Spinal cord (tissue), 10 donors: ENCODE measurements at places on chromosomes 4 and X. TPM values are rescaled to one million over a fixed set of nuclear protein-coding genes. Genes with fewer than 3 reads are reported as not detected.

The UGT2B17 gene
- not detected for total RNA-seq

The S100G gene
- total RNA-seq, result not detected

The F8 gene
- total RNA-seq, result 8.0 TPM

The RTL9 gene
- total RNA-seq, result 1.2 TPM

- DNase-seq, result no peak
Observed at GRCh38 chr4:42417550-42417949, 20.3 kb downstream of the SHISA3 start.

- DNase-seq, result no peak
Observed at GRCh38 chr4:173424899-173425805, 26.2 kb upstream of the SCRG1 start.

DNA sequence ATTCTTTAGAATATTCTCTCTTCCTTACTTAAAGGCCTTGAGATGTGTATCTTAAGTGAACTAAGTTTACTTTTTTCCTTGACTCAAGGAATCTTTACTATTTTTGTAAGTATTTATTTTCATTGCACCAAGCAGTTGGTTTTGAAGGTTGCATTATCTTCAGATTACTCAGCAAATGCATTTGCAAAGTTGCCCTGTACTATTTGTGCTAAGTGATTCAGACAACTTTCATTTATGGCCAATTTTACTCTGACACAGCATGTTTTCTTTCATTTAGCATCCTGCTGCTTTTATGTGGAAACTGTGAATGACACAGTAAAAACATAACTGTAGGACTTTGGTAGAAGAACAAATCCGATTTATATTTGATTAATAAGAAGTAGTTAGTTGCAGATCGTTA, 191.0 kb downstream of the CCSER1 start:
- peak; percentile 22 for DNase-seq

DNA sequence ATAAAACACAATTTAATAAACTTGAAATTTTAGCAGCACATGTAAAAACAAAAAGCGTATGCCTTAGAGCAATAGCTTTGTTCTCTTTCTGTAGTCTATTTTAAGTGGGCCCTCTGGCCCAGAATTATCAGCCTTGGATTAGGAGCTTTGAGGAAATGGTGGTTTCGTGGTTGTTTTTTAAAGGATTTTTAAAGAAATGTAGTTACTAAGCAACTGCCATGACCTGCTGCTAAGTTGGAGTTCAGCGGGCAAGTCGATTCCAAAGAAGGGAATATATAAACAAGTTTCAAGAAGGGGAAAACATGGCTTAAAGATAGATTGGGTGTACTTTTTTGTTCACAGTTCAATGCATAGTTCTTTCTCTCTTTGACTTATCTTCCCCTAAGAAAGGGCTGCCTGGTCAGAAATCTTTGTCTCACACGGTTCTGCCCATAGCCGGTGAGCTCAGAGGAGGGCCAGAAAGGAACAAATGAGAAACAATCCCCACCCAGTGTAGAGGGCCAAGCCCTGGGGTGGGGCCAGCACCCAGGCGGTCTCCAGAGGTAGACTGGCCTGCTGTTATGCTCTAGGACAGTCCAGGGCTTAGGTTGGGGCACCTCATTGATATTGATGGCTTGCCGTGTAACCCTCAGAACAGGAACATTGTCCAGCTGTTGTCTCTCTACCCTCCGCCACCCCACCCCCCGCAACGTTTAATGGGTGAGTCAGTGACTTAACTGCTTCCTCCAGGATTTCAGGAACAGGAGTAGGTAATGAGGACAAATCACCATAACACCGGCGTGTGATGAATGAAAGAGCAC, 32.5 kb downstream of the DLG3 start:
- no peak for DNase-seq

GRCh38 chr4:10534820-10535219, 77.6 kb upstream of the ZNF518B start:
- no peak for DNase-seq

GRCh38 chrX:39421006-39421405, 619.7 kb downstream of the MID1IP1 start:
- no peak for DNase-seq

DNA sequence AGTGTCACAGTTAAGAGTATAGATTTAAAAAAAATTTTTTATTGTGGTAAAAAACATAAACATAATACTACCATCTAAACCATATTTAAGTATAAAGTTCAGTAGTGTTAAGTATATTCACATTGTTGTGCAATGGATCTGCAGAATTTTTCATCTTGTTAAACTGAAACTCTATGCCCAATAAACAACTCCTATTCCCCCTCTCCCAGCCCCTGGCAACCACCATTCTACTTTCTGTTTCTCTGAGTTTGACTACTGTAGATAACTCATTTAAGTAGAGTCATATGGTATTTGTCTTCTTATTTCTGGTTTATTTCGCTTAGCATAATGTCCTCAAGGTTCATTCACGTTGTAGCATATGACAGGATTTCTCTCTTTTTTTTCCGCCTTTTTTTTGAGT, 112.4 kb downstream of the PTTG2 start:
- no peak for DNase-seq

DNA sequence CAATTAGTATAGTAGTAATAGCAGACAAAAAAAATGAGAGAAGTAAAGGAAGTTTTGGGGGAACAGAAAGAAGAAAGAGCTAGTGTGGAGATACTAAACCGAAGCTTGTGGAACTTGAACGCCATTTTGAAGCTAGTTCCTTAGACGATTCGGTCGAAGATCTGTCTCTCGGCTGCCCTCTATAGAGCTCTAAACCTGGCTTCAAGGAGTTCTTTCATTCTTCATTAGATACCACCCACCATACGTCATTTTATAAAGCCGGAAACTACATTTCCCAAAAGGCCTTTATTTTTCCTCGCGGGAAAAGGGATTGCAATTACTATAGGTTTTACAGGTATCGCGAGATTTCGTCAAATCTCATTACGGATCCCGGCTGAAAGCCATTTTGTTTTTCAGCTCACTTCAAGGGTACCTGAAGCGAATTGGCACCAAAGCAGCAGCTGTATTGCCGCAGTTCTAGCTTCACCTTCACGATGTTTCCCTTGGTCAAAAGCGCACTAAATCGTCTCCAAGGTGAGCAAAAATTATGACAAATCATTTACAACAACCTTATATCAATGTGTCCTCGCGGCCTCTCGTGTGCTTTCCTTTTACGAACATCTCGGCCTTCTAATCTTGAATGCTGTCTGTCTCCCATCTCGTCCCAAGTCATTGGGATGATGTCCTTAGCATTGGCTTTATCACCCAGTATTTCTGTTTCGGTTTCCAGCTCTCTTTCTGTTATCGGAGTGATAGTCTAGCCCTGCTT, at the start of gene COX7B:
Gene COX7B, plus strand, starts transcription at position 388 of the 748 bp plus-strand sequence. Its CDS starts 86 bp downstream, at position 474.
- DNase-seq, result peak; percentile 98

- no peak for DNase-seq
Observed at GRCh38 chrX:42515939-42516338, 262.0 kb downstream of the PPP1R2C start.

DNA sequence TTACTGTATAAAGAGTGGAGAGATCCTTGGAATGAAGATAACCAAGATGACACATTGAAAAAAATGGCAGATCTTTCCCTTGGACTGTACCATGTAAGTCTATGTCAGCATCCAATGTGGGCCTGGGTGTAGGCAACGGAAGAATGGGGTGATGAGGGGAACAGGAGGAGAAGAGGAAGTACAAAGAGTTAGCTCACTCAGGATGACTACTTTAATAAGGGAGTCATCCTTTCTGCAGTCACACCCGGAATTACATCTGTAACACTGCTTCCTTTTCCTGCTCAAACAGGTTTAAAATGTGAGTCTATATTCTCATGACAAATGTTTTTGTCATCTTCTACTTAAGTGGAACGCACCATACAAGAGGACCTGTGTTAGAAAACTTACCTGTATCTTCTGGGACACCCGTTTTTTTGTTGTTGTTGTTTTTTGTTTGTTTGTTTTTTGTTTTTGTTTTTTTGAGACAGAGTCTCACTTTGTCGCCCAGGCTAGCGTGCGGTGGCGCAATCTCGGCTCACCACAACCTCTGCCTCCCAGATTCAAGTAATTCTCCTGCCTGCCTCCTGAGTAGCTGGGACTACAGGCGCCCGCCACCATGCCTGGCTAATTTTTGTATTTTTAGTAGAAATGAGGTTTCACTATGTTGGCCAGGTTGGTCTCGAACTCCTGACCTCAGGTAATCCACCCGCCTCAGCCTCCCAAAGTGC, 18.0 kb downstream of the HPSE start:
- DNase-seq, result no peak

DNA sequence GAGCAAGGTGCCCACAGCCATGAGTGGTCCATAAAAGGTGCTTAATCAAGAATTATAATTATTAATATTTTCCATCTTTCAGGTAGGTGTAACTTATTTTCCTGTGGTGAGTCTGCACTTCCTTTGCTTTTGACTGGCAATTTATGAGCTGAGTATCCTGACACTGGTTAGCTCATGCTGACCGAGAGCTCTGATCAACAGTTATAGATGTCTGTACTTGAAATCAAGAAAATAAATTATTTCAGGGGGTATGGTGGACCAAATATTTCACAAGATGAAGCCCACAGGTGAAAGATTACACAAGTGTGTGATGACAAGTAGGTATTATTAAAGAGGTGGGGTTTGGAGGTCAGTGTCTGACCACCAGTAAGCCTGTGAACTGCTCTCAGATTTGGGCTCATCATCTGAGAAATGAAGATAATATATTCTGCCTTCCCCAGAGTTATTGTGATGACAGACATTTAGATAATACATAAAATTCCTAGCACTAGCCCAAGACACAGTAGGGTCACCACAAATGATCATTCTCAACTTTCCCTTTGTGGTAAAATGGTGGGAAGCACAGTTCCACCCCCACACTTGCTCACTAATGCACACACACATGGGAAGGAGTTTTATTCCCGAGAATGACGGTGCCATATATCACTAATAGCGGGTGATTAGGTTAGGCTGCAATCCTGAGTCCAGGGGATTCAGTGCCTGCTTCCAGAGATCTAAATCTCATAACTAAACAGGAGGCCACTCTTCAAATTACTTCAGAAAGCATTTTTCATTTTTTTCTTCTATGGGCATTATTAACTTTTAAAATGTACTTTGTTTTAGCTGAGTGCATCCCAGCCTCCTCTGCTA, 34.0 kb upstream of the PACRGL start:
- no peak for DNase-seq

- no peak for DNase-seq
Observed at GRCh38 chrX:143663755-143664154, 27.9 kb upstream of the SLITRK4 start.

DNA sequence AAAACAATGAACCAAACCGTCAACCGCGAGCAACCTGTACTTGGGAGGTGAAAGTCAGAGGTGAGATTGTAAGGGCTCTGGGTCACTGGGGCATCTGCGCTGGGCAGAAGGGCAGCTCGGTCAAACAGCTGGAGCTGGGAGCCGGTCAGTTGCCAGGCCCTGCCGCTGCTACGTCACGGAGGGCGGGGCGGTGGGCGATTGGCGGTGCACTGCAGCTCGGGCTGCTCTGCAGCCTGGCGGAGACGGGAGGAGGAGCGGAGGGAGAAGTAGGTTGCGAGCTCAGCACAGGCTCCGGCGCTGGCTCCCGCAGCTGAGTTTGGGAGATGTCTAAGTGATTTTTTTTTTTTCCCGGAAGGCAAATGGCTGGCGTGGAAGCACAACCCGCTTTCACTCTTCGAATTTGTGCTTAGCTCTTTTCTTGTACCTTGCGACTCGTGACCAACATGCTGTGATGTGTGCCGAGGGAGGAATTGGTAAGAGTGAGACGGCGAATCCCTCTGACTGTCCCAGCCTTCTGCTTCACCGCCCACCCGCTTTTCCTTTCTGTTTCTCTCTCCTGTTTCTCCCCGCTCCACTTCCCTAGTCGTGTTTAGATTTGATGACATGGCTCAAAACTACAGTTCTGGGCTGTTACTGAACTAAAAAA, at the start of gene ATP10D:
Gene ATP10D, plus strand, starts transcription at position 229 of the 646 bp plus-strand sequence. CDS start 27,266 bp downstream, outside the sequence.
- DNase-seq, result peak; percentile 77

GRCh38 chrX:129510331-129510730, 13.0 kb downstream of the SMARCA1 start:
- no peak for DNase-seq

DNA sequence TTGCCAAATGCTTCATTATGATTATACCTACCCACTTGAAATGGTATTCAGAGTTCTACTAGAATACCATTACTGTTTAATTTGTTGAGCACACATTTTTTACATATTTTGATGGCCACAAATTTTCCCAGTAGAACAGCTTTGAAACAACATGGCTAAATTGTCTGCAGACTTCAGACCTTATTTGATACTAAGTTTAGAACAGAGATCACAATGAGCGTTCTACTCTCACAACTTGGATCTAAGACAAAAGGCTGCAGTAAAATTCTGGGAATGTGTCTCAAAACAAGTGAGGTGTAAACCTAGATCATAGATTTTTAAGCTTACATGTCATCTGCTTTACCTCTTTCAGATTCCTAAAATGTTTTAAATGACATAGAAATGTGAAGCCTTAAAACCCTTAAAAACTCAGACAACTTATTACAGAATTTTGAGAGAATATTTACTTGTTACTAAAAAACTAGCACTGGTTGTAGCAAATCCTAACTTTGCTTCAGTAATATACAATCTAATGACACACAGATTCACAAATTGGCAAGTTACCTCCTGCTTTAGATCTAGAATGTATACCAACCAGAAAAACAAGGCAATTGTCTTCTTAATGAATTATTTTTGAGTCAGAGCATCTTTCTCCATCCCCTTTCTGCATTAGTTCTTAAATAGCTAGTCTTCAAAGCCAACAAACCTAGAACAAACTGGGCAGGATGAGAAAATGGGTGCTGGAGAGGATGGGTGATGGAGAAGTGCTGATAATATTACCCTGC, 243.3 kb downstream of the SLC7A11 start:
- no peak for DNase-seq

- no peak for DNase-seq
Observed at GRCh38 chrX:6134255-6134654, 94.4 kb downstream of the NLGN4X start.

DNA sequence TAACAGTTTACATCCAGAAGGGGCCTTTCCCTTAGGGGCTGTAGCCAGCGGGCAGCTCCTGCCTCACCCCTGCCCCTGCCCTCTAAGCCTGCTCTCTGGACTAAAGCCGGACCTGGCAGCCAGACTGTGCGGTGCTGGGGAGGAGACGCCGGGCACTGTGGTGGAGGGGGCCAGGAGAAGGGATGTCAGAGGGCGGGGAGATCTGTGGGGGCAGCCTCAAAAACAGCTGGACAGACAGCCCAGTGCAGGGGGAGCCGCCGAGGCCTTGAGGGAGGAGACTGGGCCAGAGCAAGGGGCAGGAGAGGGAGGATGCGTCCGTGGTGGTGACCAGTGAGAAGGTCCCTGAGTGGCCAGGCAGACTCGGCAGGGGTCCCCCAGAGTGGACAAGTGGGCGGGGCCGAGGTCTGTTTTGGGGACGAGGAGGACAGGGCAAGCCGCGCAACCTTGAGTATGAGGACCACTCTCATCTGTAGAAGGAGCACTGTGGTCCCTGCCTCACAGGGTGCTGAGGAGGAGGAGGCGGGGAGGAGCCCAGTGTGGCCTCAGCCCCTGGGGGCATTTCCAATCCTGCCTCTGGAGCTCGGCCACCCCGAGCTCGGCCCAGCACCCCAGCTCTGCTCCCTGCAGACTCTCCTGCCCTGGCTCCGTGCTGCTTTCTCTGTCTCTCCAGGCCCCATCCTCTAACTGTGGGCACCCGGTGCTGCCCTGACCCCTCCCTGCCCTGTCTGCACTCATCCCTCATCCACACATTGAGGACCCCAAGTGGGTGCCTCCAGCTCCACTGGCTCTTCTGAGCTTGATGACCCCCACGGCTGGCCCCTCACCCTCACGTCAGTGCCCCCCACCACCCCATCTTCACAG, 59.2 kb upstream of the NKX1-1 start:
- DNase-seq, result no peak

- DNase-seq, result no peak
Observed at GRCh38 chr4:185036019-185036418, 17.7 kb downstream of the HELT start.
